GF-D8 (cell line): ENCODE measurements at places on chromosomes 4 and X.

DNA sequence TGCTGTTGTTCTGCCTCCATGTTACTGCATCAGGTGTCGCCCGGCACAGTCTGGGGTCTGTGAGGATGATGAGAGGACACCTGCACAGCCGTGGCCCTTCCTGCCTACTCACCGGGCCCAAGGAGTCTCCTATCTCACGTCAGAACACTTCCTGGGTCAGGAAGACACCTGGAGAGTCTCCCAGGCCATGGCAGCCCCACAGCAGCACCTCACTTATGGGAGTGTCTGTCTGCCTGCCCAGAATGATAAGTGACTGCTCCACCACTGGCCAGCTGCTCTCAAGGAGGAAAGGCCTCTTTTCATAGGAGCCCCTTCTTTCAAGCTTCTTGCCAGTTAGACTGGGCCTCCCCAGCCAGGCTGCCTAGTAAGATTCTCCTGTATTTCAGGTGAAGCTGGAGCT lies 56.1 kb downstream of the NELFA start:
- no peak for DNase-seq

- no peak for DNase-seq
Observed at GRCh38 chrX:153925739-153926551, at the start of gene ARHGAP4. ARHGAP4 (minus strand) TSS chrX:153926264; CDS start chrX:153926202, 62 bp downstream.

- no peak for DNase-seq
Observed at GRCh38 chrX:68758671-68759070, 70.2 kb upstream of the EFNB1 start.

GRCh38 chrX:17689971-17690409 lies 47.3 kb upstream of the SCML1 start:
- no peak for DNase-seq

- no peak for DNase-seq
Observed at GRCh38 chrX:49176421-49177326, 5.0 kb downstream of the PLP2 start.

GRCh38 chr4:127631420-127631819 lies 1.3 kb upstream of the INTU start:
- no peak for DNase-seq

- no peak for DNase-seq
Observed at GRCh38 chrX:155071694-155072280, 479 bp downstream of the BRCC3 start.

- no peak for DNase-seq
Observed at GRCh38 chr4:42150653-42151567, 1.5 kb downstream of the BEND4 start.

DNA sequence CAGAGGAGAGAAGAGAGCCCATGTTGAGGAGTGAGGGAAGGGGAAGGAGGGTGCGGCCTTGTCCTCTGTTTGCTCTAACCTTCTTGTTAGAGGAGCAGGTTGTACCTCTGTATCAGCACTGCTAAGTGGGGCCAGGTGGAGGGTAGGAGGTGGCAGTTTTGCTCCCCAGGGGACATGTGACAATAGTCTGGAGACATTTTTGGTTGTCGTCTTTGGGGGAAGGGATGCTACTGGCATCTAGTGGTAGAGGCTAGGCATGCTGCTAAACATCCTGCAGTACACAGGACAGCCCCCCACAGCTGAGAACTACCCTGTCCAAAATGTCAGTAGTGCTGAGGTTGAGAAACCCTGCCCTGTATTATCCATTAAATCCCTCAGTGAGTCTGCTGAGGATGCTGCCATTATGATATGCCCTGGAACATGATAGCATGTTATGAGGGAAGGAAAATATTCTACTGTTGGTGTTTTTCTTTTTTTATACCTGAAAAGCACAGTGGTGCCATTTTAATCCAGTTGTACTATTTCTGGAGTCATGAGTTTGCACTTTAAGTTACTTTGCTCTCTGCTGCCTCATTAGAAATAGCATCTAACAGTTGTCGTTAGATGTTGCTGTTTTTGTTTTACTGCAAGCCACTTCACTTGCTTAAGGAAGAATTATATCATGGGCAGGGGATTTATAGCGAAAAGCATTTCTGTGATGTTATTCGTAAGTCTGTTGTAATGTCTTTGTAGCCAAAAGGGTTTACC lies 90.6 kb downstream of the LRP2BP start:
- DNase-seq, result no peak

GRCh38 chr4:109451544-109452273 lies 18.1 kb downstream of the SEC24B start:
- no peak for DNase-seq

- DNase-seq, result peak; percentile 4
Observed at GRCh38 chrX:18886344-18887161, 97.4 kb downstream of the PHKA2 start.

GRCh38 chrX:138986866-138987265 lies 275.3 kb upstream of the FGF13 start:
- no peak for DNase-seq

DNA sequence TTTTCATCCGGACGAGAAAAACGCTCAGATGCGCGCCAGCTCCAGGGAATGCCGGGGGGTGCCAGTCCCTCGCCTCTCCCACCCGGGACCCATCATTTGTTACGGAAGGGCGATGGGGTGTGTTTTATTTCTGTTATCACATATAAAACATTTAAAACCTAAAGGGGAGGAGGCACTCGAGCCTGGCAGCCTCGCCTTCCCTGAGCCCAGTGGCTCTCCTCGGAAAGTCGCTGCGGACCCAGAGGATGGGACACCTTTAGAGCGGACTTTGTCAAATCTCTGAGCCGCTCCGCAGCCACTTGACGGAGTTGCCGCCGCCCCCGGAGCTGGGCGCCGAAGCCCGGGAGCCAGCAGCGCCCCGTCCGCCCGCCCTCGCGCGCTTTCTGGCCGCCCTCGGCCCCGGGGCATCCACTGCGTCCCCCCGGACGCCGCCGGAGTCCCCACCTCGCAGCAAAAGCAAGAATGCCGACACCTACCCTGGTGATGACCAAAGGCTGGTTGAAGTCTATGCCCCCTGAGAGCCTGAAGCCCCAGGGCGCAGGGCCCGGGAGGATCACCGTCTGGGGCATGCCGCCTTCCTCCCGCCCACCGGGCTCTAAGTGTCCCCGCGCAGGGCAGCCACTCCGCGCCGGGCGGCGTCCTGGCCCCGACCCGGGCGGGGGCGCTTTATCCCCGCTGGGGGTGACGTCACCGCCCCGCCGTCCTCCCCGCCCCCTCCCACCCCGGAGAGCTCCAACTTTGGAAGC lies at the start of gene PDLIM3:
PDLIM3 (minus strand) TSS at position 642 of the 746 bp plus-strand sequence; CDS start at position 569, 73 bp downstream.
- no peak for DNase-seq

- DNase-seq, result no peak
Observed at GRCh38 chr4:61220556-61220955, 20.4 kb downstream of the ADGRL3 start.

- no peak for DNase-seq
Observed at GRCh38 chr4:165207016-165207430, 338 bp upstream of the KLHL2 start.

DNA sequence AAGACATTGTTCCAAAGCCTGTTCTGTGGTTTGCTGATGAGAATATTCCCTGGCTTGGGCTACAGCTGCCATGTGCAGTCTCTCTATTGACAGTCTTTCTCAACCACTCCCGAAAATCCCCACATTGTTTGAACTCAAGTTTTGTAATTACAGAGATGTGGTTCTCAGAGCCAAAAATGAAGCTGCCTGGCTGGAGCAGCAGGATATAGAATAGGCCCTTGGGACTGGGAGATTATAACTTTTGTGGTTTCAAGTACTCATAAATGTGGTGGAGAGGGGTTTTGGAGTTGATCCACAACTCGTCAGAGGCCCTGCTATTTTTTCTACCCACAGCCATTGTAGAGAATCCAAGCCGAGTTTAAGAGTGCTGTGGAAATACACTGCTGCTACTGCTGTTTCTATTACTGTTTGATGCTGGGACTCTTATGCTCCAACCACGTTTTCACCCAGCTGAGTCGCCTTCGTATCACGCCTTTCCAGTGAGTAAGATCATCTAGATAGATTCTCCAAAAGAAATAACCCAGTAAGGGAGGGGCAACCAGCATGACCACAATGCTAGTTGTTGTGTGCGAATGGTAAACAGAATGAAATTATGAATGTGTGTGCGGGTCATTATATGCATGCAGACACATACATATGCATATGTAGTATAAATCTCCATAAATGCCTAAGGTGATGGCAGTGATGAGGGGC lies 57.1 kb upstream of the ATXN3L start:
- DNase-seq, result no peak

DNA sequence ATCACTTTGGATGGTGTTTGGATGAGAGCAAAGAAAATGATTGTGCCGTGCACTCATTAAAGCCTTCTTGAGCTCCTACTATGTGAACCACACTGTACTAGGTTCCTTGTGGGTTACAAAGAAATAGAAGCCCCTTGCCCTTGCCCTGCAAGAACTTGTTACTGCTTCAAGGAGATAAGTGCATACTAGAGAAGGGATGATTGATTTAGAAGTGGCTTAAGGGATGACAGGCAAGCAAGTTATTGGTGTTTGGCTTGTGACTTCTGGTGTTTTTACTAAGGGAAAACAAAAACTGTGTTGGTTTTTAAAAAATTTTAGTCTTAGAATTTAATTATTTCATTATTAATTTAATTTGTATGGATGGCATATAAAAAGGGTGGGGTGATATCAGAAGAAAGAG lies 67.4 kb downstream of the IL21 start:
- no peak for DNase-seq

GRCh38 chr4:2365054-2365912 lies 53.2 kb downstream of the ZFYVE28 start:
- DNase-seq, result no peak

DNA sequence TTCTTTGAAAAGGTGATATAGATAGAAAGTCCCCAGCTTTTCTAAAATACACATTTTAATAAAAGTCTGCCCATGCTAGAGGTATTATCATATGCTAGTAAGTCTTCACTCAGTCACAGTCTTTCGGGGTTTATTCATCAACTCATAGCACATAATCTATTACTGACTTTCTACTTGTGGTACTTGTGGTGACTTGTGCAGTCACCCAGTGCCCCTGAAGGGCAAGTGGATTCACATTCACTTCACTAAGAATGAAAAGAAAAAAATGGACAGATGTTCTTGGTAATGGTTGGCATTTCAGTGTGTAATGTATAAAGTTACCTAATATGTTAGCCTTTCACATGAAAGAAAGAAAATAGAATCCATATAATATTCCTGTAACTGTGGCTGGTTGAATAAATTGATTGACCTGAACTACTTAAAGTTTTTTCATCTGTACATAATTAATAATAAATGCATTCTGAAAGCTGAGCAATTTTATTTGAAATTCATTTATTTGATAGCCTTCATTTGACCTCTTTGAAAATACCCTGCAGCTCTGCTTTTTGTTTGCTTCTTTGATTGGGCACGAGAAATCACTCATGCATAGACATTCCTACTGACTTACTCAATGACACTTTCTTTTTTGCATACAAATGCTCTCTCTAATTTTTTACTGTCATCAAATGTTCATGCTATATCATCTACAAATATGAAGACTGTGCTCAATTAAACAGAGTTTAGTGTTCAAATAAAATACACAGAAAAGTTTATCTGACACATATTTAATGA lies 39.5 kb upstream of the ZNF330 start:
- no peak for DNase-seq

DNA sequence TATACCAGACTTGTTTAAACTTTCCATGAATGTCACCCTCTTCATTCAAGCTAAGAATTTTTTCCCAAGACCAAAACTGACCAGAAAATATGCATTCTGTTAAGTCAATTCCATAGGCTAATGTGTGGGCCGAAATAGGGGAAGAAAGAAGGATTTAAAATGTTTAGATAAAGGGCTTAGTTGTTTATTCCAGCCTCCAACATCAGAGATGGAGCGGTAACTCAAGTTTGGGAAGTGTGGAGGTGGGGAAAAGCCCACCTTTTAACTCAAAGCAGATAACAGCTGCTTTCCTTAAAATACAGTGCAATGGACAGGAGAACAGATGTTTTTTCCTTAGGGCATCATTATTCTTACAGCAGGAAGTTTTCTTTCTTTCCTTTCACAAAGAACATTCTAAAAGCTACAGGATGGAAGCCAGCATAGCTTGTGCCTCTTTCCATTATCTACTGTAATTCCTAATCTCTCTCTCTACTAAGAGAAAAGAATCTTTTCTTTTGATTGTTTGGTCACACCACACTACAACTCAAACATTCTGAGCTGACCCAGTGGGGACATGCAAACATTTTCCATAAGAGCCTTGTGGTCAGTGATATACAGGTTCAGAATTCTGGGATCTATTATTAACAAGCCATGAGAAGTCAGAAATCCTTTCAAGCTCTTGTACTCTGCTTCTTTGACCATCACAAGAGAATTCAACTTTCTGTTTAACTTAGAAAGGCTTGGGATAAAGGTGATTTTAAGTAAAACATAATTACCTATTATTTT lies 101.6 kb downstream of the PDE5A start:
- DNase-seq, result no peak

DNA sequence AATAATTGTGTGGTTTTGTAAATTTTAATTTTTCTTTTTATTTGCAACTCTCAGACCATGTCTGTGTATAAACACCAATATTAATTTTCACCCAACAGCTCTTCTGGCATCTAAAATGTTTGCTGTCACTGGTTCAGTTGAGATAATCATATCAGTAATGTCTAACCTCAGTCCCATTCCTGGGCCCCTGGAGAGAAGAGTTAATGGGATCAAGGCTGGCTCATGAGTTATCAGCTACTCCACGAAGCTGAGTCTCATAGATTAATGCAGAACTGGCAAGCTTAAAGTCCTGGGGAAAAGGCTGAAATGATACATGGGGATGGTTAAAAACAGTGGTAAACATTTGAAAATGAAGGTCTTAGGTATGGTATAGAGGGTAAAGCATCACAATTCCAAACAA lies 28.4 kb upstream of the TSPAN5 start:
- no peak for DNase-seq

GRCh38 chrX:103523605-103524004 lies 4.3 kb upstream of the RAB40A start:
- DNase-seq, result no peak

DNA sequence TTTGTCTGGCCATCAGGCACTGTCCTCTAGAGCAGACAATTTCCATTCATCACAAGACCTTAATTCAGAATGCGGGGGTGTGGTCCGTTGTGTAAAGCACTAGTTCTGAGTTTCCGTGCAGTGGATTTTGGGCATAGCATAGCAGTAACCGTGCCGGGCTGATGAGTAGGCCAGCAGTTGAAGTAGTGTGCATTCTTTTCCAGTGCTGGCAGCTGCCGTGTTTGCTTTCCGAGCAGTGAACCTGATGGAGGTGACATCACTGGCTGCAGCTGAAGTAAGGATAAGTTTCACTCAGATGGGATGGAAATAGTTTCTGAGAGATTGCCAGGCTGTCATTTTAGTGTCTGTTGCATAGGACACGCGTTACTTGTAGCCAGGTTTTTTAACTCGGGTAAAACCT lies 107.0 kb upstream of the STIM2 start:
- no peak for DNase-seq

- DNase-seq, result no peak
Observed at GRCh38 chr4:151743894-151744293, 16.9 kb downstream of the GATB start.

DNA sequence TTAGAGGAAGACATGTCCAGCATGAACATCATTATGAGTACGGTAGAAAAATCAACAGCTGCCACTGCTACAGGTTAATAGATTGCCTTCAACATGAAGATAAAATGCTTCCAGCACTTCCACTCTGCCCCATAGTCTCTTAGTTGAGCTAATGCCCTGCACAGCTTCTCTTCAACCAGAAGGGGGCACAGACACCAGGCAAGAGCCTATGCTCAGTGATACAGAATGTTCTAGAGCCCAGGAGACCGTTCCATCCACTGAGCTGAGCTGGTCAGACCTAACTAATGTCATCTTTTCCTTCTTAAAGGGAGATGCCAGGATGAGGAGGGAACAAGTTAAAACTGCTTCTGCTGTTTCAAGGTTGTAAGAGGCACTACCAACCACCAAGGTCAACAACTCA lies 42.2 kb downstream of the SMIM10L2A start:
- DNase-seq, result no peak
